ENCODE measurements at places on chromosomes 1 and 21. TPM values are rescaled to one million over a fixed set of nuclear protein-coding genes. Genes with fewer than 3 reads are reported as not detected.

The FMO1 gene
- 7.8 TPM for total RNA-seq

The EXTL1 gene
- total RNA-seq, result 0.18 TPM

The SLC9A1 gene
- total RNA-seq, result 1.3 TPM

The PCSK9 gene
- 2.5 TPM for total RNA-seq

The F11R gene
- total RNA-seq, result 0.36 TPM

The MYOG gene
- total RNA-seq, result not detected

The HOOK1 gene
- not detected for total RNA-seq

The GPR153 gene
- 10.9 TPM for total RNA-seq

The MIGA1 gene
- total RNA-seq, result 32.4 TPM

The ZMYM1 gene
- total RNA-seq, result 7.2 TPM

The MFAP2 gene
- total RNA-seq, result 47.7 TPM

The RAP1GAP gene
- 0.09 TPM for total RNA-seq

The SPRR5 gene
- not detected for total RNA-seq

The DUSP10 gene
- total RNA-seq, result 8.0 TPM

The TIE1 gene
- 0.81 TPM for total RNA-seq

The GPR37L1 gene
- total RNA-seq, result not detected

The HSPB7 gene
- 8.9 TPM for total RNA-seq

The PCP4 gene
- not detected for total RNA-seq

The LAMC1 gene
- 564 TPM for total RNA-seq

The LEPR gene
- total RNA-seq, result 6.9 TPM

The SLC1A7 gene
- 3.8 TPM for total RNA-seq

The UQCRHL gene
- total RNA-seq, result 1.9 TPM

The THEM5 gene
- not detected for total RNA-seq

The SRRM1 gene
- total RNA-seq, result 74.3 TPM

The STMN1 gene
- 137 TPM for total RNA-seq

The ADGRB2 gene
- total RNA-seq, result 11.3 TPM

The SFN gene
- total RNA-seq, result not detected

The MYOM3 gene
- total RNA-seq, result not detected

The IL22RA1 gene
- 0.09 TPM for total RNA-seq

The PTBP2 gene
- 41.7 TPM for total RNA-seq

The MTARC1 gene
- 4.3 TPM for total RNA-seq

The CD2 gene
- not detected for total RNA-seq

The TCP10L gene
- 0.45 TPM for total RNA-seq

The EXO5 gene
- total RNA-seq, result 11.5 TPM

The ADAMTSL4 gene
- 13.0 TPM for total RNA-seq

The PPIAL4G gene
- total RNA-seq, result not detected

The FMO2 gene
- 7.4 TPM for total RNA-seq

The OLIG2 gene
- total RNA-seq, result not detected

The CHIA gene
- total RNA-seq, result not detected
